ENCODE measurements at places on chromosomes 2 and 18.

DNA sequence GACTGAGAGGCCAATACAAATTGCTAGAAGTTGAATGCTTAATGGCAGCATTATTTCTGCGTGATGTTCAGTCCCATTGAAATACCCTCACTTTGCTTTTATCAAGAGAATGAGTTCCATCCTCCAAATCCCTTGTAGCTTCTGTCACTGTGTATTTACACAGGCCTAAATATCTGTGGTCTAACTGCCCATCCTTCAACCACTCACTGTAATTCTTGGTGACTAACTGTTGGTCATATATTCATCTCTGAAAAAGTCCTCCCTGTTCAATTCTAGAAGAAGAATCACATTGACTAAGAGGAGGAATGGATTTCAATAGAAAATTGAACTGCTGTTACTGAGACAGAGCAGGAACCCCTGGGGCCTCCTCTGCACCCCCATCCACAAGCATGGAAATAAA, 74.2 kb upstream of the L3MBTL4 start:
- no peaks in the 10 kb centered on the region for H3K4me1 ChIP-seq
- no peak for DNase-seq
- H3K27ac ChIP-seq = no peak overlapping the region
- peaks cover 5% of the 10 kb centered on the region for H3K27me3 ChIP-seq

DNA sequence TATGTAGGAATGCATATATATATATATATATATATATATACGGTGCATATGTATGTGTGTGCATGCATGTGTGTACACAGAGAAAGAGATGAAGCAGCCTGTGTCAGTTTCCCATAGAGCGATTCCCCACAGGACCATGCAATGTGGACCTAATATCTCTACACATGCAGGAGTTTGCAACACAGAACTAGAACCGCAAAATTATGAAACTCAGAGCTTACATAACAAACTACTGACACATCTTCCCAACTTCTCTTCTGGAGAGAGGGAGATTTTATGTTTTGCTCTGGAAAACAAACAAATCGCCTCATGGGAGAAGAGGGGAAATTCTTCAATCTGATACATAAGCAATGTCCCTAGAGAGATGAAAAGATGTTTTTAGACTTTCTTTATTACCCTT, 377.2 kb downstream of the LRATD1 start:
- no peak for DNase-seq
- no peak overlapping the region for H3K27ac ChIP-seq
- no peaks in the 10 kb centered on the region for H3K36me3 ChIP-seq

GRCh38 chr18:77343846-77344510, 94.3 kb downstream of the GALR1 start:
- H3K36me3 ChIP-seq = no peaks in the 10 kb centered on the region
- H3K27ac ChIP-seq = no peak overlapping the region
- no peaks in the 10 kb centered on the region for H3K4me1 ChIP-seq
- no peak overlapping the region for H3K4me3 ChIP-seq
- H3K27me3 ChIP-seq = no peaks in the 10 kb centered on the region

- no peak for DNase-seq
- H3K4me1 ChIP-seq = no peaks in the 10 kb centered on the region
- no peaks in the 10 kb centered on the region for H3K36me3 ChIP-seq
- no peaks in the 10 kb centered on the region for H3K27me3 ChIP-seq
These were observed 7.2 kb downstream of the SMYD1 start for GRCh38 chr2:88074854-88075292.

DNA sequence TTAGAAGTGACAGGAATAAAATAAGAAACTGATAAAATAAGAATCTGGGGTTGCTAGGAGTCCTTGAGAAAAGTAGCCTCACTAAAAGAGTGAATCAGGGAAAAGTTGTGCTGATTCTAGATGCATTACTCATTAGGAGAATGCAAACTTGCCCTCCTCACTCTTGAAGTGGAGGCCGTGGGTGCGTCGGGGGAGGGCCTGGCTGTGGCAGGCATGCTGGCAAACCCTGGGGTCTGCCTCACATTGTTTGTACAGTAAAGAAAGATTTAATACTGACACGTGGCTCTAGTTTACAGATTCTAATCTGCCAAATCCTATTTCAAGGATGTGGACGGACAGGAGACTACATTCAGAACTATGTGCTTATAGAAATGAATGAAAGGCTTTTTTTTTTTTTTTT, 41.9 kb downstream of the TANC1 start:
- H3K4me3 ChIP-seq = no peak overlapping the region
- H3K27ac ChIP-seq = peak overlapping the region; percentile 37
- no peak for DNase-seq
- peaks cover 13% of the 10 kb centered on the region for H3K4me1 ChIP-seq
